ENCODE measurements at places on chromosomes 11 and 22. TPM values are rescaled to one million over a fixed set of nuclear protein-coding genes. Genes with fewer than 3 reads are reported as not detected.

Gene TMEM86A
- total RNA-seq = 1.5 TPM

Gene IL18
- not detected for total RNA-seq

Gene OR51B4
- total RNA-seq = not detected

Gene KCNQ1
- not detected for total RNA-seq

Gene JAML
- total RNA-seq = not detected

Gene VSIG10L2
- 0.36 TPM for total RNA-seq

Gene TRIM49C
- not detected for total RNA-seq

Gene CHCHD10
- total RNA-seq = 2.6 TPM

Gene PLEKHB1
- 0.16 TPM for total RNA-seq

Gene OR5A1
- total RNA-seq = not detected

Gene SPTBN2
- 0.81 TPM for total RNA-seq

Gene RFPL2
- not detected for total RNA-seq

Gene MS4A6A
- not detected for total RNA-seq

Gene NNMT
- 713 TPM for total RNA-seq

Gene SPDYC
- not detected for total RNA-seq

Gene NAV2
- 14.1 TPM for total RNA-seq

Gene PLAAT4
- 7.1 TPM for total RNA-seq

Gene KRTAP5-2
- not detected for total RNA-seq

Gene INSC
- total RNA-seq = 0.81 TPM

Gene C22orf23
- total RNA-seq = 0.65 TPM

Gene OR5L1
- not detected for total RNA-seq

Gene TM7SF2
- 16.9 TPM for total RNA-seq

Gene KDM4E
- total RNA-seq = not detected

Gene DDIAS
- 0.73 TPM for total RNA-seq

Gene OLFML1
- total RNA-seq = 53.5 TPM

Gene APOL5
- not detected for total RNA-seq

Gene BATF2
- total RNA-seq = 2.3 TPM

Gene SPINDOC
- total RNA-seq = 18.9 TPM

Gene HOATZ
- total RNA-seq = not detected

Gene MAJIN
- total RNA-seq = not detected

Gene OR8B3
- total RNA-seq = not detected

Gene OR8I2
- total RNA-seq = not detected

Gene OR2D2
- total RNA-seq = 0.61 TPM

Gene P4HA3
- 3.5 TPM for total RNA-seq

Gene MFNG
- total RNA-seq = not detected

Gene GRK3
- 1.8 TPM for total RNA-seq

Gene KRTAP5-9
- total RNA-seq = 0.16 TPM

Gene FAM83F
- under 0.01 TPM for total RNA-seq

Gene SLC22A25
- total RNA-seq = not detected

Gene MPEG1
- not detected for total RNA-seq

Gene ENTHD1
- not detected for total RNA-seq

Gene CHRM1
- not detected for total RNA-seq

Gene NLRP14
- 0.16 TPM for total RNA-seq
